ENCODE measurements at places on chromosomes 1 and 21.

GRCh38 chr1:228197555-228198147, 10.2 kb upstream of the OBSCN start:
- DNase-seq: no peak

- no peak for DNase-seq
Observed at GRCh38 chr1:15000030-15000429, 153.5 kb upstream of the TMEM51 start.

GRCh38 chr1:153510984-153511410, 24.8 kb downstream of the S100A6 start:
- peak; percentile 51 for DNase-seq

GRCh38 chr1:8846263-8846662, 28.8 kb upstream of the RERE start:
- no peak for DNase-seq

DNA sequence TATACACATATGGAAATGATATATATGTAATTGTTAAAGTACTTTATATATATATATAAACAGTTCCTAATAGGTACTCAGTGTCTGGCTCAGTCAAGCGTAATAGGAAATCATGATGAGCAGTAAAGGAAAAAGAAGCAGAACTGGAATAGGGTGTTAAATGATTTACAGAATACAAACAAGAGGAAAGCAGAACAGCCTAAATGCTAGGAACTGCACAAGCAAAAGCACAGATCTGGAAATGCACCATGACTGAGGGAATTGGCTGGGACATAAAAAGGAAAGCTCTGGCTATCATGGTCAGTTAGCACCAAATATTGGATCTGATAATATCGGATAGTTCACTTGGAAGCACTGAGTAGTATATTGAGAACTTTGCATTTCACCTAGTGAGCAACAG, 51.8 kb downstream of the SLC44A5 start:
- DNase-seq: no peak

- no peak for DNase-seq
Observed at GRCh38 chr1:203204756-203205155, 18.3 kb upstream of the CHI3L1 start.
